NCI-H146 (cell line): ENCODE measurements at places on chromosomes 1 and 21.

DNA sequence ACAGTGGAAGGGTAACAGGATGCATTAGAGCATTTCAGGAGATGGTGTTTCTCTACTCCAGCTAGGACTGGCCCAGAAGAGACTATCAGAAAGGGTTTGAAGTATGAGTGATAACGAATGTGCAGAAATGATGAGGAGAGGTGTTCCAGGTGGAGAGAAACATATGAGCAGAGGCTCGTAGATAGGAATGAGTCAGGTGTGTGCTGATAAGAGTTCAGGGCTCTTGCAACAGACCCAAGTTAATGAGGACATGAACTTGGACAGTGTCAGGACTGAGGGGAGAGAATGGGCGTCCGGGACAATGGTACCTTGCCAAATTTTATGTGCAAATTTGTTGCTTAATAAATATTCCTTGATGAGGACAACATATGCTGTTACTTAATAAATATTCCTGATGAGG lies 183.9 kb upstream of the NFIA start:
- DNase-seq: no peak

DNA sequence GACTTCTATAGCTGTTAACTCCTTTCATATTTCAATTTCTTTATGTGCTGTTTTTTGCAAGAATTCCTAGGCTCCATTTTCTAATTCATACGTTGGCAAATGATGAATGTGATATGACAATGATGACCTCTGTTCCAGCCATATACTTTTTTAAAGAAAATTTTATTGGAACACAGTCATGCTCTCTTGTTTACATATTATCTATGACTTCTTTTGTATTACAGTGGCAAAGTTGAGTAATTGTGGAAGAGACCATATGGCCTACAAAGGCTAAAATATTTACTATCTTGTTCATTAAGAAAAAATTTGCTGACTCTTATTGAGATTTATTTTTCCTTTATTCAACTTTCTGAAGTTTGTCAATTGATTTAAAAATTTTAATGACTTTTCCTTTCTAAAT lies 7.1 kb downstream of the IFI44L start:
- DNase-seq: no peak

DNA sequence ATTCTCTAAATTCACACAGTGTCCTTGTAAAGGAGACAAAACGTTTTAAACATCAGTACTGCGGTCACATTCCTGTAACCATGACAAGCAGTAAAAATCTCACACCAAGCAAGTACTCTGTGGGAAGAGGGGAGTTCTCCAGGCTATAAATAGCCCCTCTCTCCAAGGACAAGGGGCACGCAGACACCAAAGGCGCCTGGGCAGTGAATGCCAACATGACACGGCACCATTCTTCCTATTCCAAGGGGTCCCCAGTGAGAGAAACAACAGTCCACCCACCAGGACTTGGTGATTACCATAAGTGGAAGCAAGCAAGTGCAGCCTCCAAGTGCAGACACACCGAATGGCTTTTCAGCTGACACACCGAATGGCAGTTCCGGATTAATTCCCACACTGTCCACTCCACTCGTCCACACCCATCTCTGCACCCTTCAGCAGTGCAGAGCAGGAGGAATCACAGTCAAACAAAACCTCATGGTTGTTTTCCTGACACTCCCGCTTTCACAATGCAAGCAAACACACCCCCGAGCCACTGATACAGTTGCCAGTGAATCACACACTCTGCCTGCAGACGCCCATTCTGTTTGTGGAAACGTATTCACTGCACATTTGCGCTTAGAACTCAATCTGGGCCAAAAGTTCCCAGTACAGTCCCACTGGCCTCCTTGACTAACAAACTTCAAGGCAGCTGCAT lies 1.8 kb downstream of the PTTG1IP start:
- DNase-seq: no peak

- DNase-seq: no peak
These were observed 34.5 kb upstream of the FAM163A start for GRCh38 chr1:179708434-179709195.

GRCh38 chr1:153921080-153921802 lies 1.5 kb downstream of the GATAD2B start:
- DNase-seq: no peak

- no peak for DNase-seq
These were observed 183.3 kb upstream of the TMEM51 start for GRCh38 chr1:14970115-14970798.

- no peak for DNase-seq
These were observed 14.0 kb upstream of the MGST3 start for GRCh38 chr1:165616987-165617546.

GRCh38 chr1:153572569-153573015 lies 6.9 kb upstream of the S100A2 start:
- peak; percentile 68 for DNase-seq

DNA sequence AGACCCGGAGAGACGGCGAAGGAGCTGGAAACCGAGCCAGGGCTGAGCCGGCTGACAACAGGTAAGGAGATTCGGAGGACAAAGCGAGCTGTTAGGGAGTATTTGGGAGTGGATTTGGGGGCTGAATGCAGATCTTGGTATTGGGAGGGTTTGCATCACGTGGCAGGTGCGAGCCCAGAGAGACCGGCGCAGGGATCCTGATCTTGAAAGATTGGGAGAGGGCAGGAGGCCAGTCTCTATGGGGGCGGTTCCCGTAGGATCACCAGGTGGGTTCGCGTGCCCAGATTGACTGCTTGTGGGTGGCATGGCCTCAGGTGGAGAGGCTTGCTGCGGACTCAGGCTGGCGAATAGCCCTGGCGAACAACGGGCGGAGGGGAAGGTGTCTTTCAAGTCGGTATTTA lies 204 bp downstream of the CIART start:
- DNase-seq: peak; percentile 78

GRCh38 chr1:161013488-161014230 lies 7.3 kb downstream of the F11R start:
- no peak for DNase-seq

DNA sequence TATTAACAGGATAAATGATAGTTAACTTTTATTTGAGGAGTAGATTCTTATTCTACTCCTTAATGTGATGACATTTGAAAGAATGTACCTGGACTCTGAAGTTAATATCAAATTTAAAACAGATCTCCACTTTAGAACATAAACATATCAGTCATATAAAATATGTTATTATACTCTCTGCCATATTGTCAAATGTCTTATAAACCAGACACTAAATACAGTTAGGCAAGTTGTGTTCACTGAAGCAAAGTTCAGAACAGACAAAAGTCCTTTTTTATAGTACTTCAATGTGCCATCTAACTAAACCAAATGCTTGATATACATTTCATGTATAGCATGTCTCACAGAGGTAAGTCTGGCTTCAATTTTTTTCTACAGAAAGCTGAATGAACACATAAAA lies 285.2 kb downstream of the AKT3 start:
- no peak for DNase-seq

DNA sequence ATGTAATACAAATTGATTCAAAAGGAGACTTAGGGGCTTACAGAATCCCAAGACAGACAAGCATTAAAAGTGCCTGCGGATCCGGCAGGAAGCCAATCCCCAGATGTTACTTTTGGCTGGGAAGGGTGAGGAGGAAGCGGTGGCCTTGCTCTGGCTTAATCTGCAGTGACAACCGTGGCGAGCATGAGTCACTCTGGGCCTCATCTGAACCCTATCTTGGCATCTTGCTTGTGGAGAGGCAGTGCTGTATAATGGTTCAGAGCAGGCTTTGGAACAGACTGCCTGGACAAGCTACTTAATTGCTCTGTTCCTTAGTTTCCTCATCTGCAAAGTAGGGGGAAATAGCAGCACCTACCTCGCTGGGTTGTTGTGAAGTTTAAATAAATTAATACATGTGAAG lies 74.1 kb downstream of the XCL2 start:
- no peak for DNase-seq
